NCI-H526 treated with DMSO at 0.1 percent for 48 hours (cell line): ENCODE measurements at places on chromosomes 2 and 18.
A peak's percentile ranks its signal among the peaks of the same experiment; 100 is the strongest.

GRCh38 chr18:46113751-46114150, 9.6 kb downstream of the HAUS1 start:
- no peak for DNase-seq

DNA sequence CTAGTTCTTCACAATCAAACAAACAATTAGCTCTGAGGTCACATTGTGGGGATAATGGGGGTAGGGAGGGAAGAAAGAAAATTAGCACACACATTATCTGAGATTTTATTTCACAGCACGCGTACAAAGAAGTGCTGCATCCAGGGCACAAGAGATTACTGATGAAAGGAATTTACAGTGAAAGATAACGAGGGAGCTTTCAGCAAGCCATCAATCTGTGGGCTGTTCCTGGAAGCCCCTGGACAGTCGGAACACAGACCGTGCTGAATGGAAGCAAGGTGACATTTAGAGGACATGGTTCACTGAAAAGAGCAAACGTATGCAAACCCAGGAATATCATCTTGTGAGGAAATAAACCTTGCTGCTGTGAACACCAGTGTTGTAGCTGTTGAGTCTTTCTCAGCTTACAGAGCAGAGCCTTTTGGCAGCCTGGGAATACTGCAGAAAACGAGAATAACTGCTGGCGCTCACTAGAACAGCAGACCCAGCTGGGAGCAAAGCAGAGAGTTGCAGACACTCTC, 63.2 kb downstream of the SCG2 start:
- DNase-seq, result peak; percentile 26

DNA sequence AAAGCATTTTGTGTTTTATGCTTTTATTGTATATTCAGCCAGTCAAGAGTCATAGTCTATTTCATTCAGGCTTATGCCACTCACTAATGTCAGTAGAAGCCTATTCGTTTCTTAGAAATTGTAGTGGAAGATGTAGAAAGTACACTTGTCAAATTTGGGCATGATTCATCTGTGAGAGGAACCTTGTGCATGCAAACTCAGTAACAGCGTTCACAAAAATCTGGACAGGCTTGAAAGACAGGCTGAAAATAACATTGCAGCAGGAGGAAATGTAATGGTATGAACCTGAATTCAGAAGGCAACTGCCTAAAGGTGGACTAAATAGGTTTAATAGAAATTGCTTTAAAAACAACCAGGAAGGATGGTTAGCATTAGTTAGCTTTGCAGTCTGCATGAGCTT, 213.5 kb downstream of the CMPK2 start:
- DNase-seq, result no peak

DNA sequence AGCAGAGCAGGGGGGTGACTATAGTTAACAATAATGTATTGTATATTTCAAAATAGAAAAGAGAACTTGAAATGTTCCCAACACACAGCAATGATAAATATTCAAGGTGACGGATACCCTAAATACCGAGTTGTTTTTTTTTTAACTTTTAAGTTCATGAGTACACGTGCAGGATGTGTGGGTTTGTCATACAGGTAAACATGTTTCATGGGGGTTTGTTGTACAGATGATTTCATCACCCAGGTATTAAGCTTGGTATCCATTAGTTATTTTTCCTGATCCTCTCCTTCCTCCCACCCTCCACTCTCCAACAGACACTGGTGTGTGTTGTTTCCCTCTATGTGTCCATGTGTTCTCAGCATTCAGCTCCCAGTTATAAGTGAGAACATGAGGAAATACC, 164.5 kb upstream of the DNMT3A start:
- DNase-seq, result no peak

- DNase-seq, result no peak
Observed at GRCh38 chr2:238105506-238106338, 5.6 kb downstream of the ESPNL start.

GRCh38 chr2:140593132-140593531, 1537.7 kb downstream of the LRP1B start:
- no peak for DNase-seq

DNA sequence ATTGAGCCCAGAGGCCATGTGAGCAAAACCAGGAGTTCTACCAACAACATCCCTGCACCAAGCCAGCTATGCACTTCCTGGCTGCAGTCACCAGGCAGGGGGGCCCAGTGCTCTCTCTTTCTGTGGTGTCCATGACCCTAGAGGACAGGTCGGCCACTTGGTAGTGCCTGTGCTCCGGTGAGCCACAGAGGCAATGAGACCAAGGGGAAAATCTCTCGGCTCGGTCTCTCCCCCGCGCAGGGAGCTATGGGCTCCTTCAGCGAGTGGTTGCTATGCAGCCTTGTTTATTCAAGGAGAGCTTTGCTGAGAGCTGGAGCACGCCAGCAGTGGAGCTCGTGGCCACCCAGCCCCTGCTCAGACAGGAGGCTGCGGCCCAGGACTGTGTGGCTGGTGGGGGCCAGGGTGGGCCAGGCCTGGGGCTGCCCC, at the start of gene TOGARAM2:
Gene TOGARAM2, plus strand, starts transcription at position 283 of the 426 bp plus-strand sequence. CDS start 13,537 bp downstream, outside the sequence.
- no peak for DNase-seq
